ENCODE measurements at places on chromosomes 3 and 15. TPM values are rescaled to one million over a fixed set of nuclear protein-coding genes. Genes with fewer than 3 reads are reported as not detected.

The IQCF5 gene
- not detected for total RNA-seq

The AADACL2 gene
- total RNA-seq = not detected

The LRRC31 gene
- total RNA-seq = not detected

The DNASE1L3 gene
- total RNA-seq = 0.80 TPM

The CLRN1 gene
- not detected for total RNA-seq

The GABRA5 gene
- total RNA-seq = not detected

The LSAMP gene
- total RNA-seq = not detected

The CTXN2 gene
- total RNA-seq = not detected

The TGM5 gene
- total RNA-seq = not detected

The SH2D7 gene
- not detected for total RNA-seq

The ATP11B gene
- 143 TPM for total RNA-seq

The PROK2 gene
- 1.4 TPM for total RNA-seq

The SLC9C1 gene
- not detected for total RNA-seq

The KIF15 gene
- total RNA-seq = 0.08 TPM

The PRR20G gene
- total RNA-seq = not detected

The CLDN11 gene
- not detected for total RNA-seq

The EIF4G1 gene
- total RNA-seq = 217 TPM

The PTH1R gene
- total RNA-seq = not detected

The DAG1 gene
- total RNA-seq = 18.3 TPM

Data from CD4-positive, alpha-beta T cell (primary cell).